ENCODE measurements at places on chromosomes 7 and 10.
A peak's percentile ranks its signal among the peaks of the same experiment; 100 is the strongest.

DNA sequence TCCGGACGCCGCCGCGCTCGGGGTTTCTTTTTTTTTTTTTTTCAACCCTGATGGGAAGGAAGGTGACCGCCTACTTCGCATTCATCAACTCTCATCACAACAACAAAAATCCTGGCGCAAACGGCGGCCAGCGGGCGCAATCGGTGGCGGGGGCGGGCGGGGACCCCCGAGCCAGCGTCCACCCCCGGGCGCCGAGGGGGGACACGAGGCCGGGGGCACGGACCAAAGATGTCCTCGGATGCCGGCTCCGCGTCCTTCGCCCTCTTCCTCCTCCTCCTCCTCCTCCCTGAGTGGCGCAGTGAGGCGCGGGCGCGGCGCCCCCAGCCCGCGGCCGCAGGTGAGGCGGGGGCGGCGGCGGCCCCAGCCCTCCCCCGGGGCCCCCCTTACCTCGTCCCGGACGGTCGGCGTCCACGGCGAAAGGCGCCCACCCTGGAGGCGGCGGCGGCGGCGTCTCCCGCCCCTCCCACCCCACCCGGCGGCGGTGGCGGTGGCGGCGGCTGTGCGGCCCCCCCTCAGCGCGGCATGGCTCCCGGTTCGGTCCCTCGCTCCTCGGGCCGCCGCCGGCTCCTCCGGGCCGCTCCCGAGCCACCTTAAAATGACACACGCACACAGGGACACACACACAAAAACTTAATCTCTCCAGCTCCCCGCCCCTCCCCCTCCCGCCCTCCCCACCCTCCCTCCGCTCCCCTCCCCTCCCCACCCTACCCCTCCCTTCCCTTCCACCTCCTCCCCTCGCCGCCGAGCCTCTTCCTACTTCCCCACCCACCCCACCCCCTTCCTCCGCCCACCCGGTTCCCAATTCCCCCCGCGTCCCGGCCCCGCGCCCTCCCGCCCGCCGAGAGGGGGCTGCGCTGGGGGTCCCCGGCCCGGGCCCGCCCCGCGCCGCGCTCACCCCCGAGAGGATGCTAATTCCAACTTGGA lies at the start of gene CTBP2:
Gene CTBP2 (minus strand): TSS at position 632 of the 924 bp plus-strand sequence.
- DNase-seq, result no peak

DNA sequence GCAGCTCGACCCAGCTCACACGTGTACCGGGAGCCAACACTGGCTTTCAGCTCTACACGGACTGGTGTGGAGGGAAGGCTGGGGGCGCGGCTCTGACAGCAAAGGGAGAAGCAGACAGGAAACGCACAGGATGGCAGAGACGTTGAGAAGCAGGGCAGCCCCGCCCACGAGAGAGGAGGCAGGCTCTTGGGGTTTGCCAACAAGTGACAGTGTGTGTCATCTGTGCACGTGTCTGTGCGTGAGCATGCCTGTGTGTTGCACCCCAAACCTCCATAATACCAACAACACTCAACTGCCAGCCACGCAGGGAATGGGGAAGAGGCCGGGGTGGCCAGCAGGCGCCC lies 64.4 kb upstream of the PDGFA start:
- DNase-seq, result peak; percentile 9

DNA sequence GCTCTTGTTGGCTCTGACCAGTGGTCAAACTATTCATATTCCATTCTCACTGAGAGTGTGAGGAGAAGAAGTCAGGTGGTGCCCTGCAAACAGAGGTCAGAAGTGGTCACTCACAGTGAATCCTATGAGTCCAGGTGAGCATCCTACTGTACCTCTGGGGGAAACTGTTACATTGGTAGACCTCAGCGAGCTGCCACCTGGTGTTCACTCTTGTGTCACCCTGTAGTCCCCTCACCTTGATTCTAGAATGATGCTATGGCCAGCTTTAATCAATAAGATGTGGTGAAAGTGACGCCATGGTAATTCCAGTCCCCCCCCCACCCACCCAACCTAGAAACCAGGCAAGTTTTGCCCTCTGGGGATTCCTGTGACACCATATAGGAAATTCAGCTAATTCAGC lies 1.2 kb upstream of the AMPH start:
- DNase-seq, result no peak

DNA sequence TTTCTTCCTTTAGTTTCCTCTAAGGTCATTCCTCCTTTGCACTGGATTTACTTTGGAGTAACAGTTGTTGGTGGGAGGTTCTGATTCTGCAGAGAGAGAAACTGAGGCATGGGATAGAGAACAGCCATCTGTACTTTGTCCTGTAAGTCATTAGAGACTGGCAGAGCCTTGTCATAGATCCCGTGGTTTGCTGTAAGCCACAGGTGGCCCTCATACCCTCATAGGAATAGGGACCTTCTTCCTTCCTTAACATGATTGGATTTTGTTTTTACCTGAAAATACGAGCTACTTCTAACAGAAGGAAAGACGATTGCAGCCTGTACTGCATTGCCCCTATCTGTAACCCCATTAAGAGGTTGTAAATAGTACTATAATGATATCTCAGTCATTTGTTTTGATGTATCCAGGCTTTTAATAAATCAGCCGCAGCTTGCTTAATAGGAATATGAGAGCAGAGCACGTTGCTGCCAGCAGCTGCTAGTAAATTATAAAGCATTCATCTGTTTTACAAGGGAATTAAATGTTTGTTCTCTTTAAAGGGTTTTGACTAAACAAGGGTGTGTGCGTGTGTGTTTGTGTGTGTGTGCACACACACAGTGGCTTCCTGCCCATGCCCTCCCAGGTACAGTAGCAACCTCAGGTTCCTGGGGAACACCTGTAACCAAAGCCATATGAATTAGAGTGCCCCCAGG lies 249.8 kb downstream of the AUTS2 start:
- DNase-seq, result no peak

- no peak for DNase-seq
Measured at GRCh38 chr10:79166741-79167140, 98.0 kb downstream of the ZMIZ1 start.

GRCh38 chr7:81870608-81871007 lies 100.8 kb upstream of the HGF start:
- DNase-seq, result no peak

DNA sequence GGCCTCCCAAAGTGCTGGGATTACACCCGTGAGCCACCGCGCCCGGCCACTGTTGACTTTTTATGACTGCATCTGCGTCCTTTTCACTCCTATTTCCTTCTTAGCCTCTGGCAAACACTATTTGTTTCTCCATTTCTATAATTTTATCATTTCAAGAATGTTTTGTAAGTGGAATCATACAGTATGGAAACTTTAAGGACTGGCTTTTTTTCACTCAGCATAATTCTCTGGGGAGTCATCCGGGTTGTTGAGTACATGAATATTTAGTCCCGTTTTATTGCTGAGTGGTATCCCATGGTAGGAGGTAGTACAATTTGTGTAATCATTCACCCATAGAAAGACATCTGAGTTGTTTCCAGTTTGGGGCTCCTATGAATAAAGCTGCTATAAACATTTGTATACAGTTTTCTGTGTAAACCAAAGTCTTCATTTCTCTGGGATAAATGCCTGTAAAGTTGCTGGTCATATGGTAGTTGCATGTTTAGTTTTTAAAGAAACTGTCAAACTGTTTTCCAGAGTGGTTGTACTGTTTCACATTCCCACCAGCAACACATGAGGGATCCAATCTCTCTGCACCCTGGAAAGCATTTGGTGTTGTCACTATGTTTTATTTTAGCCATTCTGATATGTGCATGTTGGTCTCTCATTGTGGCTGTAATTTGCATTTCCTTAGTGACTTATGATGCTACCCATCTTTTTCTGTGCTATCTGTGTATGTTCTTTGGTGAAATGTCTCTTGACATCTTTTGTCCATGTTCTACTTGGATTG lies 139.6 kb upstream of the EEPD1 start:
- no peak for DNase-seq

- no peak for DNase-seq
Measured at GRCh38 chr10:46328853-46329689, 42.3 kb downstream of the ANTXRL start.

- DNase-seq, result no peak
Measured at GRCh38 chr7:55248526-55248925, 116.6 kb upstream of the LANCL2 start.

Data from epithelial cell of esophagus (primary cell).